Fibroblast of the conjunctiva (primary cell): ENCODE measurements at places on chromosomes 2 and 18.

DNA sequence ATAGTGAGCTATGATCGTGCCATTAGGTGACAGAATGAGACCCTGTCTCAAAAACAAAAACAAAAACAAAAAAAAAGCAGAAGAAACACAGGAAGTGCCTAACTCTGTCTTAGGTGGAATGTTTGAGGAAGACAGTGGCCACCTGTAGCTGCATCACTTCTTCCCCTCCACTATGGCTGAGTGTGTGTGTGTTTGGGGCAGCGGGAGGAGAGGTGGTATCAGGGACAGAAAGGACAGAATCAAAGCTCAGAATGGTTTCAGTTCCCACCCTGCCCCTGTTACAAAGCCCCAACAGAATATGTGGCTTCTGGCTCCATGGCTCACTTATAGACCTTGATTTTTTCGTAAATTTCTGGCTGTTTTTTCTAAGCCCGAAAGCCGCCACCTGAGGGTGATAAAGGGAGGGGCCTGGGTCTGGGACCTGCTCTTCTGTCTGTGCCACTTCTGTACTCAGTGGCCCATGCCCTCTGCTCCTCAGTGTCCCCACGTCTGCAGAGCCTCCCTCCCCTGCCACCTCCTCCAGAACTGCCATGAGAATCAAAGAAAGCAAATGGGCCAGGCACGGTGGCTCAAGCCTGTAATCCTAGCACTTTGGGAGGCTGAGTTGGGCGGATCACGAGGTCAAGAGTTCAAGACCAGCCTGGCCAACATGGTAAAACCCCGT is 27.4 kb downstream of the SERTAD2 start:
- no peak for DNase-seq

DNA sequence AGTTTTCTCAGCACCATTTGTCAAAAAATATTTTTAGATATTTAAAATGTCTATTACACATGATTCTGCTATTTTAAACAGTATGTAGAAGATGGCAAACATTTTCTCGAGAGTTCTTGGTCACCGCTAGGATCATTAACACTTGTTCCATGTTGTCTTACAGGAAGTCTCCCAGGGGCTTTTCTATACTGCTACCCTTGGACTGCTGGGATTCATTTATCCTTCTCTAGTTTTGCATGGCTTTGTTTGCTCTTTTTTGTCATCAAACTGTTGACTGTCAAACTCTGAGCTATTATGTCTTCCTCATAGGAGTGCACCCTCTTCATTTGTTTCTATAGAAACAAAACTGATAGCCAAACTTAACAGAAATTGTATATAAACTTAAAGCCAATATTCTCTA is 184.9 kb downstream of the CDCA7 start:
- no peak for DNase-seq

- DNase-seq: no peak
Measured at GRCh38 chr18:49537232-49537896, 24.5 kb upstream of the LIPG start.

DNA sequence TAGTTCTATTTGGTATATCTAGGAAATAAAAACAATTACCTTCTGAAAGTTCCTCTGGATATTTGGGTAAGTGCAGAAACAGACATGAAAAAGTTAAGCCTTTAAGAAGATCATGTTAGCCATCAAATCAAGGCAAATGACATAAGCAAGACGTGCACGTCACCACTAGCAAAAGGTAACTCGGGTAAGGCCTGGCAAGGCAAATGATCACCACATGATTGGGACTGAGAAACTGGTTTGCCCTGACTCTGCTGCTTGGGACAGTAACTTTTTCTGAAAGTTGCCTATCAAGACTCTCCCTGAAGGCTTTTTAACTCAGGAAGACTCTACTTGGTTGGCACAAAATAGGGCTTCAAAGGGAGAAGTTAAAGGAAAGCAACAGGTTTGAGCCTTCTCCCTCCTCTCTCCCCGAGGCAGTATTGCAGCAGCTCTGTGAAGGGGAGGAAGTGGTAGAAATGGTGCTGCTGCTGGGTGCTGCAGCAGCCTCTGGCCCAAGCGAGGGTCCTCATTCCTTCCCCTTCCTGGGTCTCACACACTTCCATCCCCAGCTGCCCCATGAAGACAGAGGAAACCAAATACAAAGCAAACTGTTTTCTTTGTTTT is 17.1 kb upstream of the TMEM237 start:
- no peak for DNase-seq

DNA sequence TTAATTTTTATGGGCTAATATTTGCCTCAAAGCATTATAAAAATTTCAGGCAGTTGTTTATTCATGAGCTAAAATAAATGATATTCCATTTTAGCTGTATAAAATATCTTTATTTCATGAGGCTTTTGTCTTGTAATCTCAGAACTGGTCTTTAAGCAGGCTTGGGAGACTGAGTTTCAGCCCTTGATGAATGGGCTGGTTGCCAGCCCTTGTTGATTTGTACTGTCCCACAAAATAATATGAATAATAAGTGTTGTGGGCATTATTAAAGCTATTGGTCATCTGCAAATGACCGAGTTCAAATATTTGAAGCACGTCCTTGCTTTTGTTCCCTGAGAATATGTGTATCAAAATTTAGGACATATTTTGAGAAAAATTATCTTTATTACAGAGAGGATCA is 18.2 kb downstream of the INPP1 start:
- no peak for DNase-seq

- DNase-seq: no peak
Measured at GRCh38 chr2:150383587-150383986, 103.9 kb downstream of the RND3 start.

GRCh38 chr2:43028188-43028587 is 198.2 kb downstream of the ZFP36L2 start:
- no peak for DNase-seq

DNA sequence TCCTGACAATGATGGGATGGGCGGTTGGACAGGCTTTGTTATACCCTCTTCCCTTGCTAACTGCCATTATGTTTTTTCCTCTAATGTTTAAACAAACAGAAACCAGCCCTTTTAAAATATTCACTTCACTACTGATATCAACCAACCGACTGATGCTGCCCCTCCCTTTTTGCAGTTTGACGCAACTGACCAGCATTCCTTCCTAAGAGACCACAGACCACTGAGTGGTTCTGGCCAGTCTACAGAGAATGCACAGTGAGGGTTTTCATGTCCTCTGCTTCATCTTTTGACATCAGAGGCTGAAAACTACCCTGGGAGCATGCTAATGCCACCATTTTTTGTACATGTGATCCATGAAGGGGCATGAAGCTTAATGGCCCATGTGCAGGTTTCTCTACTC is 85.3 kb downstream of the CYP26B1 start:
- DNase-seq: no peak

- DNase-seq: no peak
Measured at GRCh38 chr2:117273009-117273671, 541.4 kb upstream of the DDX18 start.

GRCh38 chr18:43932140-43932539 is 654.9 kb upstream of the SYT4 start:
- no peak for DNase-seq

DNA sequence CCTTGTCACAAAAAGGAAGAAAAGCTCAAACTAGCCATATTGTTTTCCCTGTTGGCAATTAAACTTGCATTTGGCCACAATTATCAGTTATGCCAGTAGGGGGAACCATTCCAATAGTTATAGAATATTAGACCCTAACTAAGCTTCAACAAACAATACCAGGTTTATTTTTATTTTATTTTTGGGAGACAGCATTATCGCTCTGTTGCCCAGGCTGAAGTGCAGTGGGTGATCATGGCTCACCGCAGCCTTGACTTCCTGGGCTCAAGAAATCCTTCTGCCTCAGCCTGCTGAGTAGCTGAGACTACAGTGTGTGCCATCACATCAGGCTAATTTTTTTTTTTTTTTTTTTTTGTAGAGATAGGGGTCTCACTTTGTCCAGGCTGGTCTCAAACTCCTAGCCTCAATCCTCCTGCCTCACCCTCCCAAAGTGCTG is 102.1 kb downstream of the ATAD2B start:
- DNase-seq: peak; percentile 29

- no peak for DNase-seq
Measured at GRCh38 chr2:227222292-227222691, 57.9 kb downstream of the COL4A3 start.

GRCh38 chr2:88554189-88554588 is 73.1 kb downstream of the EIF2AK3 start:
- DNase-seq: no peak

DNA sequence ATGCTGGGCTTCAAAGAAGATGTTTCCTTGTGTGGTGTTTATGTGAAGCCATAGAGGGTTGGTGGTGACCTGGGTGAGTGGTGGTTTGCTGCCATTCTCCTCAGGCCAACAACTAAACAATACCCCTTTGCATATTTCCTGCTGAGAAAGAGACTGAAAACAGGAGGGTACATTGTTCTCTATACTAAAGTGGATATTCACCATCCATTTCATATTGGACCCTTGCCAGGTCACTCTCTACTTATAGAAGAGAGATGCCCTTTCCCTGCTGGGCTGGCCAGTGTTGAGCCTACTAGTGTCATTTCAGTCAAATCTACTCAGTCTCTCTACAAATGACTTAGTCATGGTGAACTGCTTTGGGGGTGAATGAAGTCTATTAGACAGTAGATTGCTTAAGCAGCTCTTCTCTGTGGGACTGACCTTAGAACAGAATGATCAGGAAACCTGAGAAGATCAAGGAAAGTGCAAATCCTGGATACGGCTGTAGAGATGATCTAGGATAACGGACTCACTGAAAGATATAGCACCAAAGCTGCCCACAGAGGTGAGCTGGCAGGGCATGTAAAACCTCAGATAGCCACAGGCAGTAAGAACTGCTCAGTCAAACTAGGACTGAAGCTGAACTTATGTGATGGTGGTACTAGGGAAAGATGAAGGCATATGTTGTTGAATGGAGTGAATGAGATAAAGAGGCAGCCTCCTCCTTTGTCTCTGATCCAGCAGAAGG is 154.9 kb downstream of the MYO3B start:
- no peak for DNase-seq

- DNase-seq: no peak
Measured at GRCh38 chr2:96771796-96772618, 11.3 kb downstream of the CNNM4 start.

GRCh38 chr2:127228102-127228501 is 8.0 kb upstream of the CYP27C1 start:
- DNase-seq: no peak

- DNase-seq: no peak
Measured at GRCh38 chr2:206011795-206012194, 74.2 kb downstream of the INO80D start.

DNA sequence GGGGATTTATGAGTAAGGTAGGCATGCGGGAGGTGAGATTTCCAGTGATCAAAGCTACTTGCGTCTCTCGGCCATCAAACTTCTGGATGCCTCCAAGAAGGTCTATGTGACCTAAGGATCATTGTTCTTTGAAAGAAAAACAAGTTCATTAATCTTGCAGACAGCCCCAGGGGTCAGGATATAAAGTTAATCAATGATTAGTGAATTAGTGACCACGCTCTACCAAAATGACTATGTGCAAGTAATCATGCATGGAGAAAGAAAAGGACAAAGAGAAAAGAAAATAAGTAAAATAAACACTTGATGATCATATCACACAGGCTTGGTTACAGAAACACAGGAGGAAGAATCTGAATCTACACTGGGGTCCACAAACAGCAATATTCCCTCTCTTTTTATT is 42.5 kb upstream of the BCL11A start:
- DNase-seq: no peak

GRCh38 chr2:144421606-144422510 is 98.1 kb downstream of the ZEB2 start:
- no peak for DNase-seq

GRCh38 chr2:112314856-112315255 is 39.5 kb downstream of the ZC3H6 start:
- no peak for DNase-seq

DNA sequence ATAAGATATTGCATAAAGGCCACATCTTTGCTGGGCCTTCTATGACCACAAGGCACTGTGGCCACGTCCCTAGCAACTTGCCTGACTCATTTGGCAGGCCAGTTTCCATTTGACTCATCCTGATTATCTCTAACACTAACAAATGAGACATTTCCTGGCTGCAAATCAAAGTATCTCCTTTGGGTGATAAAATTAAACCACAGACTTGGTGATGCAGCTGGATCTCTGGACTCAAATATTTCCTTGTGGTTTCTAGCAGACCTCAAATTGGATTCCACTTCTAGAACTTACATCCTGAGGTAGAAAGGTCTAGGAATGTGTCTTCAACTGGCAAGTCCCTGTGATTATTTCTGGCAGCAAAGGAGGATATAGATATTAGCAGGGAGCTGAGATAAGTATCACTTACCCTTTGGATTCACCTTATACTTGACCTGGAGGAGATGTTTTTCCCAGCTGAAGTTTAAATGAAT is 167.9 kb upstream of the NXPH2 start:
- DNase-seq: peak; percentile 81

GRCh38 chr18:57806201-57806977 is 3.3 kb upstream of the ATP8B1 start:
- no peak for DNase-seq

DNA sequence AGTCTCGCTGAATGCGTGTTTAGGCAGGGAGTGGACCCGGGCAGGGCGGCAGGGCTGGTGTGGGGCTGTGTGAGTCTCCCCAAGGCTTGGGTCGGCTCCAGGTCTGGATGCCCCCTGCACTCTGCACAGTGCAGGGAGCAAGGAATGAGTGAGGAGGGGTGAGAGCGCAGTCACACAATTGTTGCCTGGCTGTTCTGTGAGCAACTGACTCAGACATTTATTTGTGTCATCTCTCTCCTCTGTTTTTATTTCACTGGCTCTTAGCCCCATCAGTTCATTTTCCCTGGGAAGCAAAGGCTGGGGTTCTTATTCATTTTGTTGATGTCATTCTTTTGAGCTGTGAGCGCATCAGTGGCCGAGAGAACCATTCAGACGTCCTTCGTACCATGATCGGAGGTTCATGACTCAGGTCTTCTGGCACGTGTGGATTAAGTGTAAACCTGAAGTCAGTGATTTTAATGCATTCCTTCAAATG is 61.1 kb downstream of the GATA6 start:
- no peak for DNase-seq

DNA sequence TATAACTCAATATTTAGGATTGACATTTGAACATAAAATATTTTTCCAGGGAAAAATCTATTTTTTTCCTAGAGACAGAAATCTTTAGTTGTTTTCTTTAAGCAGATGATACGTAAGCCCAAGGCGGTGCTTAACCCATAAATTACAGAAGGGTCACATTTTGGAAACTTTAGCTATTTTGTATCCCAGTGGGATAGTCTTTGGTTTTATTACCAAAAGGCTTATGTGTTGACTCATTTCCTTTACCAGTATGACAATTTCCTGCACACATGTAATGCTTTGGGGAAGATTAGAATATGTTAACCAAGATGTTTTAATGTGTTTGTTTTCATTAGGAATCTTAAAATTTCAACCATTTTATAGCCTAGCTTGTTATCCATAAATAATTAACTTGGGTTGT is 24.8 kb downstream of the DYNC1I2 start:
- peak; percentile 40 for DNase-seq

GRCh38 chr2:193482557-193482956 is 1287.8 kb upstream of the TMEFF2 start:
- no peak for DNase-seq

- no peak for DNase-seq
Measured at GRCh38 chr2:95274291-95275150, at the start of gene PROM2. TSS of gene PROM2 (plus strand) at chr2:95274449. CDS start at chr2:95274586, 137 bp downstream.
